Sciatic nerve (tissue), 2 donors: ENCODE measurements at places on chromosomes 4 and X. TPM values are rescaled to one million over a fixed set of nuclear protein-coding genes. Genes with fewer than 3 reads are reported as not detected.

GALNTL6 gene
- total RNA-seq, result 0.22 TPM

DNA sequence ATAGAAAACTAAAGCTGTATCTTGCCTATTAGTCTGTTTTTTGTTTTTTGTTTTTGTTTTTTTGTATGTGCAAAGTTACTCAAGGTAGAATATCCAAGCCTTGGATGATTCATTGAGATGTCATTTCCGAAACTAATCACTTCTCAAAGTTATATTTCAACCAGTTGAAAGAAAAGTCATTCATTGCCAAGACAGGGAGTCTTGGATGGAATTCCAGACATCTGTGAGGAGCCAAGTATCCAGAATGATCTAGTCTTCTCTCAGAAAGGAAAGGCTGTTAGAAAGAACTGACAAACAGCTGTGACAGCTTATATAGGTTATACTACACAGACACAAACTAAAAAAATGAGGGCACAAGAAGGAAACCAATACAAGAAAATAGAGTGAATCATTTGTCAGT lies 141.1 kb upstream of the NDST3 start:
- no peak for DNase-seq

- no peak for DNase-seq
Measured at GRCh38 chr4:7708981-7709380, 230.7 kb downstream of the AFAP1 start.

GRCh38 chrX:10620121-10620699 lies at the start of gene MID1:
Gene MID1, minus strand, starts transcription at chrX:10620585. Its CDS starts 53,038 bp downstream, at chrX:10567547.
- peak; percentile 80 for DNase-seq

DNA sequence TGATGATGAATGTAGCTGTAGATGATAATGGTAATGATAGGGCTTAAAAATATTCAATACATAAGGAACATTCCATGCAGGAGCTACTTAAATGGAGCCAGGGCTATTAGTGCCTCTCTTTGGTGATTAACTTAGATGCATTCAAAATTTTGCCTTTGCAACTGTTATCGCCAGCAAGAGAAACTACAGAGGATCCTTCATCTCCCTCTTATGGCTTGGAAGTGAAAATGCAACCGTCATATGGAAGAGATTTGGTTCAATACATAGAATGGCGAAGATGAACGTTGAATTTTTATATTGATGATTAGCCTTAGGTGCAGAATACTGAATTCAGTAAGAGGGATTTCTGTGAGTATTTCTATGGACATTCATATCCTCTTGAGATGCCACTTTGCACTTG lies 134.5 kb upstream of the NLGN4X start:
- DNase-seq, result no peak

DNA sequence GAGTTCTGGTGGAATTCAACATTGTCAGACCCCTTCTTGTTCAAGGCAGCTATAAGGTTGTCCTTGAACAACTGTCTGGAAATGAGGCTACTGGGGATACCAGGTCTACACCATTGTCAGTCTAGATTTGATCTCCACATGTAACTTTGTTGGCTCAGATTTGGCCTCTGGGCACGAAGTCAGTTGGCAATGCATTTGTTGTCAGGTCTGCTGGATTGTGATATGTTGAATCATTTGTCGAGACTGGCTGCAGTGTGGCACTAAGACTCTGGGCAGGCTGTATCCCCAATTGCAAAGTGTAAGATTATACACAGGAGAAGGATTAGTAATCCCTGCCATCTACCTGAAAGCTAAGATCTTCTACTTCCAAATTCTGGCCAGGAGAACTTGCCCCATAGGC lies 26.5 kb downstream of the ZNF81 start:
- no peak for DNase-seq

USP17L19 gene
- not detected for total RNA-seq

DNA sequence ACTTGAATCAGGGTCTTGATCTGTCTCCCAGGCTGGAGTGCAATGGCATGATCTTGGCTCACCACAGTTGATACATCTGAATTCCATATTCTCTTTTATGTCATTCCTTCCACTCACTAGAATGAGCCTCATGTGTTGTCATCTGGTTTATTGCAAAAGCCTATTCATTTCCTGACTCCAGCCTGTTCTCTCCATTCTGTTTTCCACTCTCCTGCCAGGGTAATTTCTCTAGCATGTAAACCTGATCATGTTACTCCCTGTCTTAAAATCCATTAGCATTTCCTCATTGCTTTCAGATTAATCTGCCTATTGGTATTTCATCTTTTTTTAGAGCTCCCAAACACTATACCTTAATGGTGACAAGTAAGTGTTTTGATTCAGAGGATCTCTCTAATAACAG lies 4.3 kb upstream of the DDX60L start:
- DNase-seq, result no peak

DNA sequence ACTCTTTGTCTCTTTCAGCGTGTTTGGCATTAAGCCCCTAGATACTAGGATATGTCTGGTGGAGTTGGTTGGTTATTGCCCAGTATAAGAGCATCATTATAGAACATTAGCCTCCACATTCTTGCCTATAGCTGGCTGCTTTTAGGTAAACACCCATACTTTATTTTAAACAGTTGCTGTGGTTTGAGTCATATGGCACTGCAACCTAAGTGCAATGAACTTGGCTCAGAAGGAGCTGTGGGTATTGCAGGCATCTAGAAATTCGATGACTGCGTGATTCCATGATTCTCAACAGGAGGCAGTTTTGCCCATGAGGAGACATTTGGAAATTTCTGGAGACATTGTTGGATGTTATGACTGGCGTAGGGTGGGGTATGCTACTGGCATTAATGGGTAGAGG lies 49.5 kb downstream of the DCLK2 start:
- DNase-seq, result no peak

CHST7 gene
- 7.0 TPM for total RNA-seq

DNA sequence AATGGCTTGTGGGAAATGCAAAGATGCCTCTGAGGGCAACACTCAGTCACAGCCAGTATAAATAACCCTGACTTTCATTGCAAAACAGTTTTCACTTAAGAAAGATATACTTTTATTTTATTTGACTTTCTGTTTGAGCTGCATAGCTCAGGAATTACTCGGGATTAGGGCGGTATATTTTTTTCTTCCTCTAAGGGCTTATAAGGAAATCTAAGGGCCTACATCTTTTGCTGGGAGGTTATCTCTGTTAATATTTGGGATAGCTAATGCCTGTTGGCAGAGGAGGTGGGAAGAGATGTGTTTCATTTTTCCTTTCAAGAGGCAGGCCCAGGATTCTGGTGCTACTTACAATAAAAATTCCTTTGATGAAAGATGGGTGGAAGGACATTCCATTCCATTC lies 28.8 kb upstream of the EGFL6 start:
- no peak for DNase-seq

NPY5R gene
- 0.36 TPM for total RNA-seq

RAPGEF2 gene
- 74.0 TPM for total RNA-seq
